ENCODE measurements at places on chromosomes 13 and 19.

DNA sequence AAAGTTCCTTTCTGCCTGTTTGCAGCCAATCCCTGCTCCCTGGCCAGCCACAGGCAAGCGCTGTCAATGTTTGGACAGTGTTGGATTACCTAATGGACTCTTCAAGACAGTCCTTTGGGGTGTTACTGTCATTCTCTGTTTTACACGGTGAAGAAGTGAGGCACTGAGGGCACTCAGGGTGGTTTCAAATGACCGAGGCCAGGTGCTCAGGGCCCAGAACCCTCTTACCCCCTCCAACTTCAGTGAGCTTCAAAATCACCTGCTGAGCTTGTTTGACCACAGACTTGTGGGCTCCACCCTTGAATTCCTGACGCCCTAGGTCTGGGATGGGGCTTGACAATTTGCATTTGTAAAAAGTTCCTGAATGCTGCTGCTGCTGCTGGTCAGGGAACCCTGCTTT is 97.9 kb downstream of the GGACT start:
- DNase-seq = no peak

- no peak for DNase-seq
Observed at GRCh38 chr13:114338959-114339358, 24.7 kb downstream of the CHAMP1 start.

GRCh38 chr13:72286421-72286820 is 419.4 kb upstream of the DACH1 start:
- no peak for DNase-seq

GRCh38 chr13:69226427-69226826 is 881.2 kb upstream of the ATXN8OS start:
- DNase-seq = no peak

- DNase-seq = peak; percentile 34
Observed at GRCh38 chr13:42174344-42175162, 97.4 kb upstream of the AKAP11 start.

- peak; percentile 12 for DNase-seq
Observed at GRCh38 chr19:33273881-33274662, 28.3 kb downstream of the CEBPA start.

GRCh38 chr13:108368250-108368905 is 98.9 kb downstream of the TNFSF13B start:
- DNase-seq = no peak

GRCh38 chr13:48844676-48845075 is 131.0 kb upstream of the FNDC3A start:
- no peak for DNase-seq

GRCh38 chr13:48729856-48730255 is 76.1 kb downstream of the CYSLTR2 start:
- DNase-seq = no peak

- no peak for DNase-seq
Observed at GRCh38 chr19:48210005-48210404, 39.5 kb downstream of the ZSWIM9 start.

DNA sequence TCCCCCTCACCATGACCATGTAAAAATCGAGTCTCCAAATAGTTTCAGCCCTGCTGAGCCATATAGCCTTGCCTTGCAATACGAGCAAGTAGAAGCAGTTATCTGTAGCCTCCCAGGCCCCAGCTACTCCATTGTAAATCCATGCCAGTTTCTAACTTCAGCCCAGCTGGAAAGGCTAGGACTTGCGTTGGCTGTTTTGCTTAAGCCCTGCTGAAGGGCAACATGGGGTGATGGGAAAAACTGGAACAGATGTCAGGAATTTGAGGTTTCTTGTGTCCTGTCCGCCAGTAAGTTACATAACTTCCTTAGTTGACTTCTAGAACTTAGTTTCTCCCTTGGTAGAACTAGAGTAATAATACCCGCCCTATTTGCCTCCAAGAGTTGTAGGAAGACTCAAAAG is 216.0 kb upstream of the SERP2 start:
- no peak for DNase-seq

- DNase-seq = no peak
Observed at GRCh38 chr13:75384879-75385707, 96.9 kb downstream of the TBC1D4 start.

- DNase-seq = no peak
Observed at GRCh38 chr19:35692010-35692409, 12.3 kb upstream of the ZBTB32 start.

DNA sequence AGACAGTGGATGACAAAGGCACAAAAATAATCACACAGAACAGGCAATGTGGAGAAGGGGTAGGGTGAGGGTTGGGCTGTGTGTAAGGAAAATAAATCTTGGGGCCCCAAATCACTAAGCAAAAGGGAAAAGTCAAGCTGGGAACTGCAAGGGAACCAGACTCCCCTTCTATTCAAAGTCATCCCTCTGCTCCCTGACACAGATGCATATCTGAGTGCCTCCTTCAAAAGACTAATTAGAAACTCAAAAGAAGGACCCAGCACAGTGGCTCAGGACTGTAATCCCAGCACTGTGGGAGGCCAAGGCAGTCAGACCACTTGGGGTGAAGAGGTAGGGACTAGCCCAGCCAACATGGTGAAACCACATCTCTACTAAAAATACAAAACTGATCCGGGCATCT is 18.3 kb downstream of the ZNF611 start:
- no peak for DNase-seq

DNA sequence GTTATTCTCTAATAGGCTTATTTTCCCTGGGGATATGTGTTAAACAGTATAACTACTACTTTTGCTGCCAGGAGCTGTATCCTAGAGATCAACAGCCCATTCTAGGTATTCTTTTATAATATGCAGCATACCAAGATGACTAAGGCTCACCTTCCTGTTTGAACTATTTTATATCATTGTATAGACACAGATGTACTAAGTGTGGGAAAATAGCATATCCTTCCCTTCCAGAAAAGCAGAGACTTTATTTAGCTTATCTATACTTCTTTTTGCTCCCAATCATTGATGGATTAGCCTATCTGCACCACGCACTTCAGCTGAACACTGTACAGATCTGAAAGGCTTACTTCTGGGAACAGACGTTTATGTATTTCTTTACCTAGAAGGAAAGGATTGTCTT is 82.6 kb downstream of the MAB21L1 start:
- DNase-seq = no peak

GRCh38 chr19:17090583-17090982 is 15.0 kb downstream of the MYO9B start:
- DNase-seq = no peak
